Renal cortical epithelial cell (primary cell): ENCODE measurements at places on chromosomes 11 and 22. TPM values are rescaled to one million over a fixed set of nuclear protein-coding genes. Genes with fewer than 3 reads are reported as not detected.

GRCh38 chr22:39773976-39774539 is 119.5 kb downstream of the ENTHD1 start:
- DNase-seq: no peak

TMEM121B gene
- 0.10 TPM in 1 of 2 replicates, not detected in the other for total RNA-seq

DNA sequence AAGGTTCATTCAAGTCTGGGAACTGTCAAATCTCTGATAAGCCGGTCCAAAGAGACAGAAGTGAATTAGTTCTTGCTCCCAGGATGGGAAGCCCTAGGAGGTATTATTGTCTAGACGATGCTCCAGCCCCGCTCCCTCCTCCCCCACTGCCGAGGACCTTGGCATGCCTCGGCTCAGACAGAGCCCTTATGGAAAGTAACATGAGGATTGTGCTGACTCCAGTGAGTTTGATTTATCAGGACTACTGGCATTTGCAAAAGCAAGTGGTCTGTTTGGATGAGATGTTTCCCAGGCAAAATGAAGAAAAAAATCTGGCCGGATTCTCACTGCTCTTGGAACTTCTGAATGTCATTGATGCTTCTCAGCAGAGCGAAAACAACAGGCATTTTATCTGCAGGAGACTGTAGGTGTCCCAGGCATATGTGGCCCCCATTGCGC is 341.0 kb downstream of the ETS1 start:
- no peak for DNase-seq

DNA sequence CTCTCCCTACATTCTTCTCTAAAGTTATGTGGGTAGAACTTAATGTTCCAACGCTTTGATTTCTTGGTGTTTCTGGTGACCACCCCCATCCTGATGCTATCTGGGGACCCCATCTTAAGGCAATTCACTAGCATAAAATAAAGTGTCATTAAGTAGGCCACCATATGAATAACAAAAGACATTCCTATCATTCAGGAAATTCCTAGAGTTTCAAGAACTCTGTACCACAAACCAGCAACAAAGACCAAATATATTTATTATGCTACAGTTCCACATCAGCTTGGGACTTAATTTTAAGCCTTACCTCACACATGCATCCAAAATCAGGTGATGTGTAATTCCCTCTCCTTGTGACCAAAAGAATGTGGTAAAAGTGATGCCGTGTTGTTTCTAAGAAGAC is 254.6 kb upstream of the LRRC4C start:
- DNase-seq: peak; percentile 0

DNA sequence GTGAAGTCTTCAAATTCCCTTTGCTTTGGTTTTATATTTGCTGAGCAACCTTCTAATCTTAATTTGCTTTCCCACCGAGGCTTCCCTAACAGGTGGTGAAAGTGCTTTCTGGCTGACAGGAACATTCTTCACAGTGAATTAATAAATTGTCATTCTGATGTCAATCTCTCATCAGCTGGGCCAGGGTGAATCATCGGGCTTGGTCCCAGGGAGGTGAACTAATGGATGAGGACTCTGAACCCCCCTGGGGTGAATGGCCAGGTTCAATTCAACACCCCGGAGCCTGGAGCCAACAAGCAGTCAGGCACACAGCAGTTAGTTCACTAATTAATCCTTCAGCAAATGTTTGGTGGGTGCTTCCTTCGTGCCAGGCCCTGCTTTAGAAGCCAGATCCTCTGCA is 155.4 kb upstream of the PDGFD start:
- peak; percentile 54 for DNase-seq
